ENCODE measurements at places on chromosomes 16 and 17.

DNA sequence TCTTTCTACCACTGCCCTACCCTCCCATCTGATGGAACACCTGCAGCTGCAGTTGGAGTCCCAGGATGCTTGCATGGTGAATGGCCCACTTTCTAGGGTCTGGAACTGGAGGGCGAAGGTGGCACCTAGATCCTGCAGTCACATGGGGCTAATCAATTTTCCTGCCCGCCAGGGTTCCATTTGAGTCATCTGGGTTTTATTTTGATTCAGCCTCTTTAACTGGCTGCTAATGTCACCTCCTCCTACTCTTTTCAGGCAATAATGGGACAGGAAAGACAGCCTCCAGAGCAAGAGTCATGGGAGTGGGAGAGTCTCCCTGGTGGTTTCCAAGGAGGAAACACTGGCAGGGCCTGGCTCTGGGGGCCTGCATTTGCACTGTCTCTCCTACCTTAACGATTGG is 3.8 kb upstream of the TBKBP1 start:
- DNase-seq: no peak

DNA sequence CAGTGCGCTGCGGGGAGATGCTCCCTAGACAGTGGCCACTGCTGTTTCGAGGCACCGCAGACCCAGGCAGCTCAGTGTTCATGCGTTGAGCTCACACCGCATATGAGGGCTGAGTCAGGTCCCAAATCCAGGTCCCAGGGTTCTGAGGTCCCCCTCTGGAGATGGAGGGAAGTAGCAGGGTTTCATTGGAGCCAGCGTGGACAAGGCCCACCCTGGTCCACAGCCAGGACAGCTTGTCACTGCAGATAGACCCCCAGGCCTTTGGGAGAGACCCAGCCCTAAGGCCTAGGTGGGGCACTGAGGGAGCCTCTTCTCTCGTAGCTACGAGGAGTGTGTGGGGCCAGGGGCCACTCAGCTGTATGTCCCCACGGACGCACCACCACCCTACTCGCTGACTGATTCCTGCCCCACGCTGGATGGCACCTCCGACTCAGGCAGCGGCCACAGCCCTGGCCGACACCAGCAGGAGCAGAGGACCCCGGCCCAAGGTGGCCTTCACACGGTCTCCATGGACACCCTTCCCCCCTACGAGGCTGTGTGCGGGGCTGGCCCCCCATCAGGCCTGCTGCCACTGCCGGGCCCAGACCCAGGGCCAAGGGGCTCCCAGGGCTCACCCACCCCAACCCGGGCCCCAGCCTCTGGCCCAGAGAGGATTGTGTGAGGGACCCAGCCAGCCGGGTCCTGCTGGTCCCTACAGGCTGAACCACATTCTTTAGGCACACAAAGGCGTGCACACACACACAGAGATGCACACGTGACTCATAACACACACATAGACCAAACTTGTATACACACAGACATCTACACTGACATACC is 53.4 kb downstream of the BEAN1 start:
- DNase-seq: peak; percentile 34

- DNase-seq: no peak
Measured at GRCh38 chr16:58038219-58038641, 12.7 kb downstream of the MMP15 start.

DNA sequence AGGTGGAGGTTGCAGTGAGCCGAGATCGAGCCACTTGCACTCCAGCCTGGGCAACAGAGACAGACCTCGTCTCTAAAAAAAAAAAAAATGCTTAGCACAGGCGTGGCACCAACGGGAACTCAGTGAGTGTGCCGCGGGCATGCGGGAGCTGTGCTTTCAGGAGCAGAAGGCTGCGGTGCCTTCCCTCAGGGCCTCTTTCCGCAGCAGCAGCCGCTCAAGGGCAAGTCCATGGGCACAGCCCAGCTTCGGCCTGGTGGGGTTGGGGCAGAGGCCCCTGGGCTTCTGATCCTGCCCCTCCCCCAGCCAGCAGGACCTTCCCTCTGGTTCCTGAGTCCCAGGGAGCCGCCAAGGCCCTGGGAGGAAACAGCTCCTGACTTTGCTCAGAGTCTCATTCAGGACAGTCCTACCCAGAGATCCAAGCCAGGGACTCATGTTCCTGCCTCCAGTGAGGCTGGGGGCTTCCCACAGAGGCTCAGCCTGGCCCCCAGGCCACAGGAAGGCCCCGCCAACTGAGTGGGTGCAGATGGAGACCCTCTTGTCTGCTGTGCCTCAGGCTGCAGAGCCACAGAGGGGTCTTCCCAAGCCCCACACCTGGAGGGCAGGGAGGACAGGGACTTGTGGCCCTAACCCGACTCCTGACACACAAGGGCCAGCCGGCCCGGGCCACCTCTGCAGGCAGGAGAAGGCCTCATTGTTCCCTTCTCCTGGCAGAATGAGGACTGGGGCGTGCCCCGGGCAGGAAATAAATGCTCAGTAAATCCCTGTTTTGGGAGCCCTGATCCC is 3.3 kb upstream of the ZG16B start:
- no peak for DNase-seq

GRCh38 chr17:1762901-1763898 is 1.3 kb downstream of the SERPINF1 start:
- DNase-seq: peak; percentile 57

GRCh38 chr16:29804455-29805231 is 1.7 kb upstream of the MAZ start:
- peak; percentile 27 for DNase-seq

DNA sequence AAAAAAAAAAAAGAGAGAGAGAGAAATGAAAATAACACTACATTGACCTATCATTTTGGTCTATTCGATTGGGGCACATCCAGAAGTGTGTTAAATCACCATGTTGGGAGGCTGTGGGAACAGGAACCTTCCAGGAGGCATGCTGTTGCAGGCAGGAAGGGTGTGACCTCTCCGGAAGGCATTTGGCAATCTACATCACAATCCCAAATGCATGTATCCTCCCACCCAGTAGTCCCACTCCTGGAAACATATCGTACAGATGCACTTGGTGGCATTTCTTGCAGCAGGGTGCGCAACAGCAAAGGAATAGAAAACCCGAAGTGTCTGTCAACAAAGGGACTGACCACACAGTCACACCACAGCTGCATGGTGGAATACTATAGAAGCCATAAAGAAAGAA is 7.9 kb downstream of the PLLP start:
- DNase-seq: no peak

- no peak for DNase-seq
Measured at GRCh38 chr17:7403727-7403976, 245 bp downstream of the TMEM256 start.

GRCh38 chr17:5035315-5035714 is at the start of gene SLC52A1:
SLC52A1 (minus strand) TSS chr17:5035426; CDS start chr17:5034606, 820 bp downstream.
- DNase-seq: no peak

DNA sequence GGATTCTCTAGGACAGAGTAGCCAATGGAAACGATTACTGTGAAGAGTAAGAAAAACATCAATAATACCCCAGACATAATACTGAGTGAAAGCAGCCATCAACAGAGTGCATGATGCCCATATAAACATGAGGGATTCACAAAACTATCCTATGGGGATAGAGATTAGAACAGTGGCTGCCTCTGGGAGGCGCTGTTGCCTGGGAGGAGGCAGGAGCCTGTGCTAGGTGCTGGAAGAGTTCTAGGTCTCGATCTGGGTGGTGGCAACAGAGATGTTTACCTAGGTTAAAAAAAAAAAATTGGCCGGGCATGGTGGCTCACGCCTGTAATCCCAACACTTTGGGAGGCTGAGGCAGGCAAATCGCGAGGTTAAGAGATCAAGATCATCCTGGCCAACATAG is 7.9 kb downstream of the FA2H start:
- DNase-seq: no peak

- no peak for DNase-seq
Measured at GRCh38 chr16:56748826-56749225, 18.9 kb downstream of the NUP93 start.

DNA sequence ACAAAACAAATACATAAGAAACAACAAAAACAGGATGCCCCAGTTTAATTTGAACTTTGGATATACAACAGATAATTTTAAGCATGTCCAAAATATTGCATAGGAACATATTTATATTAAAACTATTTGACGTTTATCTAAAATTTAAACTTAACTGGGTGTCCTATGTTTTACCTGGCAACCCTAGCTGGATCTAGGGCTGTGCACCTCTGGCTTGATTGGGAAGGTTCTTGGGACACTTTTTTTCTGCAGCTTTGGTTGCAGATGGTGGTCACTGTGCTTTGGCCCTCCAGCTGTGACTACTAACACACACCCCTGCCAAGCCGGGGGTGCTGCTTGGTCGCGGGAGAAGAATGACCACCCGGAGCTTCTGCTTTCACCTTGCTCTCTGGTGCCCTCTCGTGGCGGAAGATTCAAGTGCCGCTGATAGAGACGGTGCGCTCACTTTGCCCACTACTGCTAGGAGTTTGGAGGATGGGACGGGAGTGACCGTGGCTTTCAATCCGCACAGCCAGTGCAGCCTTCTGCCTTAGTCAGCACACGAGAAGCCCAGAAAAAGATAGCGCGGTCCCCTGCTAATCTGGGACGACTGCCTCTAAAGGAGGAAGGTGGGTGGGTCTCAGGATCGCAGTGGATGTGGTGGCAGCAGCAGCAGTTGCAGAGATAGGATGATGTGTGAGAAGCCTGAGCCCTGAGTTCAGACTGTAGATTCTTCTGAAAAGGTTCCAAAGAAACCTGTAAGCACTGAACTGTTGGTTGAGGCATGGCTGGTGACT is 6.7 kb downstream of the SPACA3 start:
- peak; percentile 77 for DNase-seq

DNA sequence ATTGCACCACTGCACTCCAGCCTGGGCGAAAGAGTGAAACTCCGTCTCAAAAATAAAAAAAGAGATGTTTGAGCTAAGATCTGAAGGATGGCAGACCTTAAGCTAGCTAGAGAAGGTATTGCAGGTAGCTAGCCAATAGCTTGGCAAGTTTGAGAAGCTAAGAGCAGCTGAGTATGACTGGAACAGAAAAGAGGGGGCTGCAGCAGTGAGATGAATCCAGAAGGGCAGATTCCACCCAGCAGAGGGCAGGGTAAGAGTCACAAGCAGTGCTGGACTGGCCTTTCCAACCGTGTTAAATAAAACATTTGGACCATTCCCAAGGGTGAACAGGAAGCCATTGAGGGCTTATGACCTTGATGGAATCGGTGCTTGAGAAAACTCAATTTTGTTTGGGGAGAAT is 5.7 kb upstream of the PHAF1 start:
- DNase-seq: no peak

- peak; percentile 53 for DNase-seq
Measured at GRCh38 chr17:58755577-58756245, at the start of gene PPM1E. PPM1E (plus strand) TSS chr17:58755854.

DNA sequence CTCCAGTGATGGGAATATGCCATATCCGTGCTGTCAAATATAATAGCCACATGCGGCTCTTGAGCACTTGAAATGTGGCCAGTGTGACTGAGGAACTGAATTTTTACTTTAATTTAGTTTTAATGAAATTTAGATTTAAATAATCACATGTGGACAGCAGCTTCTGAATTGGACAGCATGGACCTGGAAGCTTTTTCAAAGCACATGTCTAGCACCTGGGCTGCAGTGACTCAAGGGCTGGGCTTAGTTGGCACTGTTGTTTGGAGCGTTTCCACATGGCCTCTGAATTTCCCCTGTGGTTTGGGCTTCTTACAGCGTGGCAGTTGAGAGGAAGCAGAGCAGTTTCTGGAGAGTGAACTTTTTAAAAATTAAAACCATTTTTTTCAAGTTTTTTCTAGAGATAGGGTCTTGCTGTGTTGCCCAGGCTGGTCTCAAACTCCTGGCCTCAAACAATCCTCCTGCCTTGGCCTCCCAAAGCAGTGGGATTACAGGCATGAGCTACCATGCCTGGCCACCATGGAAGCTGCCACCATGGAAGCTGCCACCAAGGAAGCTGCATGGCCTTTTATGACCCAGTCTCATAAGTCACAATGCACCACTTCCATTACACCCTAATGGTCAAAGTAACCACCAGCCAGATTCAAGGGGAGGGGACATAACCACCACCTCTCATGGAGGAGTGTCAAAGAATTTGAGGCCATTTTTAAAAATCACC is 6.7 kb upstream of the TOB1 start:
- no peak for DNase-seq

GRCh38 chr16:4314532-4315185 is 1.2 kb upstream of the GLIS2 start:
- no peak for DNase-seq

GRCh38 chr17:57091186-57091618 is 6.2 kb downstream of the AKAP1 start:
- no peak for DNase-seq

GRCh38 chr17:48558057-48558830 is 13.3 kb upstream of the HOXB2 start:
- no peak for DNase-seq

GRCh38 chr16:51248217-51248616 is 97.1 kb upstream of the SALL1 start:
- DNase-seq: no peak

DNA sequence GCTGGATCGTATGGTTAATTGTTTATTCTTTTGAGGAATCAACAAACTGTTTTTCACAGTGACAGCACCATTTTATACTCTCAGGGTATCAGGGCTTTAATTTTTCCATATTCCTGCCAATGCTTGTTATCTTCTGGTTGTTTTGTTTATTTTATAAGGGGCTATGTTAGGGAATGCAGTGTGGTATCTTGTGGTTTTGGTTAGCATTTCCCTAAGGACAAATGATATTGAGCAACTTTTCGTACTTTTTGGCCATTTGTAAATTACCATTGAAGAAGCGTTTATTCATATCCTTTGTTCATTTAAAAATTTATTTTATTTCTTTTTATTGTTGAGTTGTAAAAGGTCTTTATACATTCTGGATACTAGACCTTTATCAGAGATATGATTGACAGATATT is 322.0 kb upstream of the SALL1 start:
- DNase-seq: no peak

GRCh38 chr16:70579648-70580630 is 56.3 kb downstream of the SF3B3 start:
- DNase-seq: no peak

DNA sequence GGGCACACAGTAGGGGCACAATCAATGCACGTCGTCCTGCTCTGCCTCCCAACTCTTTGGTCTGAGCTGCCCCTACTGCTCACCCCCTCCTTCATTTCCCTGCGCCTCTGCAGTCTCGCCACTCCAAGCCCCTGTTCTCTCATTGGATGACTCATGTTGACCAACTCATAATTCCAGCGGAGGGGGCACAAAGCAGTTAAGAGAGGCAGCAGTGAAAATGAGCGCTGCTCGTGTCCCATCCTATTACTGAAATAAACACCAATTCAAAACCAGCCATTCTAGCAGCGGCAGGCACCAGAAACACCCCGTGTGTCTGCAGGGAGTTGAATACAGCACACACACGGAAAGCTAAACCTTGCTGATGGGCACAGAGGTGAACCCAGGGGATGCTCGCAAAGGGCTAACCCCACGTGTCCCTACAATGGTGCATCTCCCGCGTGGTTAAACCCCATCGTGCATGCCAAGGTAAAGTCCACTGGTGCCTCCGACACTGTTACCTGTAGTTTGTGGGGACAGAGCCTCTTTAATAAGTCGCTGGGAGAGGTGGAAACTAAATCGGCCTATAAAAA is 310.4 kb downstream of the XYLT1 start:
- no peak for DNase-seq
